Body of pancreas (tissue), 4 donors: ENCODE measurements at places on chromosomes 12 and 14. TPM values are rescaled to one million over a fixed set of nuclear protein-coding genes. Genes with fewer than 3 reads are reported as not detected.

The GNB3 gene
- 0.33 TPM for total RNA-seq

The EIF5 gene
- total RNA-seq: 85.6 TPM

The NR2C1 gene
- total RNA-seq: 16.2 TPM

The CMTM5 gene
- not detected for total RNA-seq

The LRCOL1 gene
- total RNA-seq: not detected

The TAS2R31 gene
- 7.0 TPM for total RNA-seq

The AICDA gene
- total RNA-seq: not detected

The TAS2R7 gene
- not detected for total RNA-seq

The ZDHHC22 gene
- total RNA-seq: not detected

The RNASE13 gene
- not detected for total RNA-seq

The OTOGL gene
- 0.33 TPM for total RNA-seq

The CLEC9A gene
- 0.26 TPM for total RNA-seq

The IKZF4 gene
- 7.6 TPM for total RNA-seq

The TARBP2 gene
- 66.9 TPM for total RNA-seq

The NRL gene
- total RNA-seq: 2.1 TPM

The SMIM41 gene
- total RNA-seq: 0.66 TPM
